ENCODE measurements at places on chromosomes 16 and 17.

- no peak for DNase-seq
Observed at GRCh38 chr17:37605813-37606505, 3.3 kb downstream of the SYNRG start.

GRCh38 chr16:85782451-85782850 lies 16.9 kb downstream of the EMC8 start:
- no peak for DNase-seq

GRCh38 chr17:49431743-49432142 lies 17.1 kb upstream of the PHB1 start:
- DNase-seq = no peak

DNA sequence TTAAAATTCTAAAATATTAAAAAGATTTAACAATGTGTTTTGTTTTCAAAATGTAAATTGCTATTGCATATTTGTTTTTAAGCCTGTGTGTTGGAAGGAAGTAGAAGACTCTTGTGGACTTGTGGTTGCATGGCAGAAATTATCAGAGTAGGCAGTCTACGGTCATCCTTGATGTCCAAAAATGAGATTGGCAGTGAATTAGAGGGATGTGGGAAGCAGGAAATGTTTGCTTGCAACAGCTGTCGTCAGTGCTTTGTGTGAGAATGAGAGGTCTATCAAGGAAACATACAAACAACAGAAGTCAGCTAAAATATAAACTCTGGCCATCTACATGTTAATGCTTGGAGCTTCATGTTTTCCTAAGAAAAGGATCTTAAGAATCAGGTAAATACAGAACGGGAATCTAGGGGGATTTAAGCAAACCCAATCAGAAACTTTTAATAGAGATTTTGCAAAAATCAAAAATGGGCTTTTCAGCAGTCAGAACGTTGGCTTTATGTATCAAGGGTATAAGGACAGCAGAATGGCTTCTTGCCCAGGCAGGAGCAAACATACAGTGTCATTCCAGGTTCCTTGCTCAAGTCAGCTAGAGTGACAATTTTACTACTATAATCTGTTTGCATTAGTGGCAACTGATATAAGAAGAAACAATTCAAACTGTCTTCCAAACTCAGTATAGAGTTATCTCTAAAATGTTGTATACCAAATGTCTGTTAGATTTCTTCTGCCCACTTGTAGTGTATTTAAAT lies 196.7 kb downstream of the CYB561 start:
- DNase-seq = no peak

DNA sequence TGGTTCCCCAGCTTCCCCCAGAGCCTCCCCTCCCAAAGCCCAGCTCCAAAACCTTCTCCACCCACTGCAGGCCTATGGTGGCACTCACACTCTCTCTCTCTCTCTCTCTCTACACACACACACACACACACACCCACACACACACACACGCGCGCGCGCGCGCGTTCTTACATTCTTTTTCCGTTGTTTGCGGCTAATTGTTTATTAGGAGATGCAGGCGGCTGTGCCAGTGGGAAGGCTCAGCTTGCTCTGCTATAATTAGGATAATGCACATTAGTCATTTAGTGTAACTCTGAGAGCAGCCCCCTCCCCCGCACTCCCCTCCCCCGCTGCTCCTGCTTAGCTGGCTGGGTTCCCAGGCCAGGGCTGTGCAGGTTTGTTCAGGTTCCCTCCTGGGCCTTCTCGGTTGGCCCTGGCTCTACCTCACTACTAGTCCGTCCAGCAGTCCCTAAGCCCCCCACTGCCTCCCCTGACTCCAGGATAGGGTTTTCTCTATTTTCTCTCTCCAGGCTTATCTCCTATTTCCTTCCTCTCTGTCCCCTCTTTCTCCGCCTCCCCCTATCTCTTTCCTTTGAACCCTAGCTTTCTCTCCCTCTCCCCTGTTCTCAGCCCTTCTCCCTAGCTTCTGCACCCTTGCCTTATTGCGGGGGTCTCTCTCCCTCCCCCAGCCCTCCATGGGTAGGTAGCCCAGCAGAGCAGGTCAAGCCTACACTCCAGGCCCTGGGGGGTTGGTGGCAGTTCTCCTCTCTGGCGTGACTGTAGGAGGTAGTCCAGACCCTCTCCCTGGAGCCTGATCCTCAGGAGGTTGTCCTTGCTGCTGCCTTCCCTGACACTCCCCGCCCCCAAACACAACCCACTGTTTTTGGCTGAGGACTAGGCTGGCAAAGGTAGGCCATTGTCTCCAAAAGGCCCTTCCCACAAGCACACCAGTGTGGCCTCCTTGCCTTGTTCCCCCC lies 34.0 kb downstream of the TMEM132E start:
- DNase-seq = peak; percentile 22

DNA sequence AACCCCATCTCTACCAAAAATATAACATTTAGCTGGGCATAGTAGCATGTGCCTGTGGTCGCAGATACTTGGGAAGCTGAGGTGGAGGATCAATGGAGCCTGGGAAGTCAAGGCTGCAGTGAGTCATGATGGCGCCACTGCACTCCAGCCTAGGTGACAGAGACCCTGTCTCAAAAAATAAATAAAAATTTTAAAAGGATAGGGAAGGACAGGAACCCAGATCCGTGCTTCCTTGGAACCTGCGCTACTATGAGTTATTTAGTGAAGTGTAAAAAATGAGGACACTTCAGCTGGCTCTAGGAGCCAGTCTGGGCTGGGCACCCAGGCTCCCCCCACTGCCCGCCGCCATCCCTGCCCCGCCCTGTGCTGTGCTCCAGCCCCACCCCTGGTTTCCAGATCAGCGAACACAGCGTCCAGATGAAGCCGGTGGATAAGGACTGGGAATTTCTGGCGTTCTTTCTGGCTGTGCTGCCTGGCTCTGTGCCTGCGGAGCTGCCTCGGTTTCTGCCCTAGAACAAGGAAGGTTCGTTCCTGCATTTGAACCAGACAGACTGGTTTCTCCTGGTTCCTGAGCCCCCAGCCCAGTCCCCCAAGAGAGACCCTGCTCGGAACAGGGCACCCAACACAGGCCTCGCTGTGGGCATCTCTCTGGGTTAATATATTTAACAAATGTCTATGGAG lies 18.5 kb downstream of the PLLP start:
- peak; percentile 70 for DNase-seq

DNA sequence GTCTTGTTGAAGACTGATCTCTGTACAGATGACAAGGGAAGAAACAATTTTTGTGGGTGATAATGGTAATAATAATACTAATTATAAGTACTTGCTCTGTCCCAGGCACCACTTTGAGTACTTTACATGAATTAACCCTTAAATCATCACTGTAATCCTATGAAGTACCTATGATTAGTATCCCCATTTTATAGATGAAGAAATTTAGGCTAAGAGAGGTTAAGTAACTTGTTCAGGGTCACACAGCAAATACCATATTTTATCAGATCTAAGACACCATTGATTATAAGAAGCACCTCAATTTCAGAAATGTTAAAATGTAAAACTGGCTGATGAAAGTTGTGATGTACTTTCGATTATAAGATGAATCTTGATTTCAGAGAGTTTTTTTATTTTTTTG lies 18.6 kb downstream of the TADA2A start:
- no peak for DNase-seq

DNA sequence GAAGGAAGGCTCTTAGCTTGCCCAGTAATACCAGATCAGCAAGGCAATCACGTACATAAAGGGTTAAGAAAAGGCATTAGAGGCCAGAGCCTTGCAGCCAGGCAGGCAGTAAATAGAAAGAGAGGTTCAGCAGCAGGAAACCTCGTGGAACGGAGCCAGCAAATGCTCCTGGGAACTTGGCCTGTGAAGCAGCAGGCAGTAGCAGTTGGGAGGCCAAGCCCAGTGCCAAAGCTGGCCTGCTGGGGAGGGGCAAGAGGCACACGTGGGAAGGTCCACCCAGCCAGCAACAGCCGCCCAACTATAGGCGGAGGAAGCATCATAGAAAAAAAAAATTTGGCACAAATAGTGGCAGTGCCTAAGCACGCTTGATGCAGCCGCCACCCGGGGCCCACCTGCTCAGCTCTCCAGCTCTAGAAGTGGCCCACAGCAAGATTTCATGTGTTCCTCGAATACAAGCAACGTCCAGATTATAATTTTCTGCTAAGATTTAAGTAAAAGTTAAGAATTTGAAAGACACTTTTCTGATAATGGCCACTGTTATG lies 2339.5 kb downstream of the TP53TG3F start:
- no peak for DNase-seq

DNA sequence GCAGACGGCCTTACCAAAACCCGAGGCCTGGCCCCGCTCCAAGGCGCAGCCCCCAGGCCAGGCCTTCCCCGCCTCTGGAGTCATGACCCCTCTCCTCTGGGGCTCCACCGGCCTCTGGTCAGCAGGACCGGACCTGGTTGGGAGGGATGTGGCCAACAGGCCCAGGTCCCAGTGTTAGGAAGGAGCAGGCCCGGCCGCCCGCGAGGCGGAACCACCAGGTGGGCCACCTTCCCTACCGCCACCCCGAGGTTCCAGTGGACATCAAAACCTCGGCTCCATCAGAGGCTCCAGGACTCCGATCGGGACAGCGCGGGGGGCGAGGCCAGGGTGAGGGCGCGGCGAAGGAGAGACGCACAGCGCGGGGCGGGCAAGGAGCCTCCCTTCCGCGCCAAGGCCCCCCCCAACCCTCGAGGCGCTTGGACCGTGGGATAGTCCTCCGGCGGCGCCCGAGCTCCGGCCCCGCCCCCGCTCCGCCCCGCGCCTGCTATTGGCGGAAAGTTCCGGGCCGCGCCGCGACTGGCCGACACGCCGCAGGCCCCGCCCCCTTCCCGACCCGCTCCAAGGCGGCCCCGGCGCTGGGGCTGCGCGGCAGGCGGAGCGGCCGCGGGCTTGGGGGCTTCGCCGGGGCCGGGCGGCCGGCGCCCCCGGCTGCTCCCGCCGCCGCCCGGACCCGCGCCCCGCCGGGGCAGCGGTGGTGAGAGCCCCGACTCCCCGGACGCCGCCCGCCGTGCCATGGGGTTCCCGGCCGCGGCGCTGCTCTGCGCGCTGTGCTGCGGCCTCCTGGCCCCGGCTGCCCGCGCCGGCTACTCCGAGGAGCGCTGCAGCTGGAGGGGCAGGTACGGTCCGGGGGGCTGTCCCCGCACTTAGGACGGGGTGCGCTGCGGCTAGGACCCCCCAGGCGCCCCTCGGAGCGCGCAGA lies at the start of gene METRN:
METRN (plus strand) TSS at position 561 of the 919 bp plus-strand sequence; CDS start at position 733, 172 bp downstream.
- DNase-seq = peak; percentile 94

- no peak for DNase-seq
Observed at GRCh38 chr16:50323335-50324011, 45.3 kb downstream of the BRD7 start.

DNA sequence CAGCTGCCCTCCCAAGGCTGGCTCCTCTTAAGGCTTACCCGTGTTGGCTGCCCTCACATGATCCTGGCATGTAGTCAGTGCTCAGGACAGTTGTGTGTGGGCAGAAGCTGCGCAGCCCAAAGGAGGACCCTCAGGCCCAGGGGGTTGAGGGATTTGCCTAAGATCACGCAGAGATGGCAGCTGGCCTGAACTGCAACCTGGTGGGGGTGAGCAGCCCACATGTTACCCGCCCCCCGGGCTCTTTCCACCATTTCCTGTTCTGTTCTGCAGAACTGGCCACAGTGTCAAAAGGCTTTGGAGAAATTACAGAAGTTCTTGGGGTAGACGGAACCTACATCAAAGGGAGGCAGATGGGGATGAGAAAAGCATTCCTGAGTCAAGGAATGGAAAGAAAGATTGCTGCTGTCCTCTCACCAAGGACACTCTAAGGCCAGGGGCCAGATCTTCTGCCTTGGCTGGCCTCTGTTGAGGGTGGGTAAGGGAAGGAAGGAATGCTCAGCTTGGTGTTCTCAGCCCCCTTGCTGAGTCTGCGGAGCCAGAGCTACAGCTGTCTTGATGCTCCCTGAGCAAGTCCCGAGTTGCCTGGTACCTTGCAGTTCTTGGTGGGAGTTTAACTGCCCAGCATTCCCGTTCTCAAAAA lies 53.0 kb downstream of the EPN2 start:
- no peak for DNase-seq

DNA sequence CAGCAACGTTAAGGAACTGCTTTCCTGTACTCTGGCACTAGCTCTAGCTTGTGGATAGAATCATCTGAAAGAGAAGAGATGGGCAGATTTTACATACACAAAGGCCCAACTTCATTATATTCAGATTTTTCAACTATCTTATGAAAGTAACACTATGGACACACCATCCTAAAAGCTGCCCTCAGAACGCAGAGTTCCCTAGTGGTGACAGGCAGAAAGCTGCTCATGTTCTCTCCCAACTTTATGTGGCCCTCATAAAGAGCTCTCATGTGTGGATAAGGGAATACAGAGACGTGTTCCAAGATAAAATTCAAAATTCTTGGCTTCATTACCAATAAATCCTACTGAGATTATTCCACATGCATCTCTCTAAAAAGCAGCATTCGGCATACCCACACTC lies 1.5 kb downstream of the CFAP20 start:
- DNase-seq = no peak

GRCh38 chr17:17467016-17467415 lies 9.8 kb upstream of the MED9 start:
- no peak for DNase-seq

GRCh38 chr16:65947951-65948350 lies 418.5 kb upstream of the CDH5 start:
- no peak for DNase-seq

DNA sequence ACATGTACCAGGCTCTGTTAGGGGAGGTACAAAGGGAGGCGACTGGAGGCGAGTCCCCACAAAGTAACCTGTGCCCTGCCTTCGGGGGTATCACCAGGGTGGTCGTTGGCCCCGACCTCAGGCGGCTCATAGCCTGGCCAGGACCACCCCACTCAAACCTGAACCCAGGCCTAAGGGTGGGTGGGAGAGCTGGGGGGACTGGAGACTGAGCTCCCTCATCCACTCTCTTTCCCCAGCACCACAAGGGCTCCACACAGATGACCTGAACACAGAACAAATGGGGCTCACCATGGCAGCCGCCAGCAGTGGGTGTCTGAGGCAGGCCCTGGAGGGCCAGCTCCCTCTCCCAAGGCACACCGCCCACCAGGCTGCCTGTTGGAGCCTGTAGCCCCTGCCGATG lies 120.6 kb upstream of the TNRC6C start:
- no peak for DNase-seq

DNA sequence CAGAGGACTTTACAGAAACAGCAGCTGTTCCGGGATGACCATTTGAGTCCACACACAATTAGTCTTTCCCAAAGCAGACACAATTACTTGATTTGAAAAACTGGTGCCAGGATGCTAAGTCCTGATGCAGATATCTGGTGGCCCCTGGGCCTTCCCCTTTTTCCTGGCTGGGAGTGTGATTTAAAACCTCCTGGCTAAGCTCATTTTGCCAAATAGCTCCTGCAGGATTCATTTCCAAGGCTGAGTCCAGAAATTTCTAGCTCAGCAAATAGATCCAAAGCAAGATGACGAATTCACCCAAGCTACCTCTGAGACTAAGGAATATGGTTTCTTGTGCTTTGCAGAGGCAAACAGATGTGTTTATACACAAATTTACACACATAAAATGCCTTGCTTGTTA lies 422.2 kb downstream of the CA10 start:
- DNase-seq = no peak

GRCh38 chr17:80523054-80523744 lies 21.4 kb upstream of the RPTOR start:
- DNase-seq = no peak

- no peak for DNase-seq
Observed at GRCh38 chr16:87956365-87957231, 5.4 kb downstream of the BANP start.
